Lung (tissue), 17 donors: ENCODE measurements at places on chromosomes 16 and 17. TPM values are rescaled to one million over a fixed set of nuclear protein-coding genes. Genes with fewer than 3 reads are reported as not detected.

AANAT gene
- total RNA-seq: 0.31 TPM

GINS2 gene
- total RNA-seq: 2.5 TPM

CACNA1G gene
- total RNA-seq: 3.6 TPM

INCA1 gene
- 1.9 TPM for total RNA-seq

GRCh38 chr17:330993-331701 is 21.5 kb downstream of the RPH3AL start:
- H3K36me3 ChIP-seq: no peaks in the 10 kb centered on the region
- peak overlapping the region; percentile 3 for H3K27ac ChIP-seq
- no peak overlapping the region for H3K4me3 ChIP-seq

DNA sequence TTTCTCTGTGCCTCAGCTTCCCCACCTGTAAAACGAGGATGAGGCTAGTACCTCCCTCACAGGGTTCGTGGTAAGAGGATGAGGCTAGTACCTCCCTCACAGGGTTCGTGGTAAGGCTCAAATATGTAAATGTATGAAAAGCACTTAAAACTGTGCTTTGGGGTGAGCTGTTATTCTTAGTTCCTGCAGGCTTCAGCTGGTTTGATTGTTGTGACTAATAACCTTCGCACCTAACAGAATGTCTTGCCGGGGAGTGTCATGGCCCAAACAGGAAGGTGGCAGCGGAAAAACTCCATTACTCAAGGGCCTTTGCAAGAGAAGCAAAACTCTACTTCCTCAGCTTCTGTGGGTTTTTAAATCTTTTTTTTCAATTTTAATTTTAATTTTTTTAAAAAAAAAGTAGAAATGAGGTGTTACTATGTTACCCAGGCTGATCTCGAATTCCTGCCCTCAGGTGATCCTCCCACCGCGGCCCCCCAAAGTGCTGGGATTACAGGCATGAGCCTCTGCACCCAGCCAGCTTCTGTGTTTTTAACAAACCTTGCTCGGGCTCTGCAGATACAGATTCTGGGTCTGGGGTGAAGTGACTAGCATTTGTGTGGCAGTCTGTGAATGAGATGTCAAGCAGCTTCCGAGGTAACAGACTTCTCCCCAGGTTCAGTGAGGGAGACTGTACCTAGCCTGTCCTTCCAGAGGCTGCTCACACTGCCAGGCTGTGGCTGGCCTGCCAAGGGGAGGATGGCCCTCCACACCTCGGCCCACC is 103.0 kb downstream of the RAB11FIP4 start:
- no peak overlapping the region for H3K27ac ChIP-seq
- peaks cover 16% of the 10 kb centered on the region for H3K4me1 ChIP-seq
- H3K36me3 ChIP-seq: no peaks in the 10 kb centered on the region

DNA sequence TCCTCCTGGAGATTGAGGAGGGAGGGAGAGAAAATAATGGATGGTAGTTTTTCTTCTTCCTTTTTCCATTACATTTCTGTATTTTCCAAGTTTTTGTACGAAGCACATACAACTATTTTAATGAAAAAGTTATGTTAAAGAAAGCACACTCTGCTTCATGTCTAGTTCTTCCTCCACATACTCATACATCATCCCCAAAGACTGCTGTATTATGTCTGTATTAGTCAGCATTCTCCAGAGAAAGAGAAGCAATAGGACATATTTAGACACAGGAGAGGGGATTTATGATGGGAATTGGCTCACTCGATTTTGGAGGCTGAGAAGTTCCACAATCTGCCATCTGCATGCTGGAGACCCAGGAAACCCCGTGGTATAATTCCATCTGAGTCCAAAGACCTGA is 10.1 kb upstream of the ACSM2A start:
- H3K4me3 ChIP-seq: no peak overlapping the region
- peak; percentile 4 for DNase-seq
- no peaks in the 10 kb centered on the region for H3K36me3 ChIP-seq
- H3K4me1 ChIP-seq: no peaks in the 10 kb centered on the region
